Astrocyte of the cerebellum (primary cell): ENCODE measurements at places on chromosomes 7 and 10.
A peak's percentile ranks its signal among the peaks of the same experiment; 100 is the strongest.

DNA sequence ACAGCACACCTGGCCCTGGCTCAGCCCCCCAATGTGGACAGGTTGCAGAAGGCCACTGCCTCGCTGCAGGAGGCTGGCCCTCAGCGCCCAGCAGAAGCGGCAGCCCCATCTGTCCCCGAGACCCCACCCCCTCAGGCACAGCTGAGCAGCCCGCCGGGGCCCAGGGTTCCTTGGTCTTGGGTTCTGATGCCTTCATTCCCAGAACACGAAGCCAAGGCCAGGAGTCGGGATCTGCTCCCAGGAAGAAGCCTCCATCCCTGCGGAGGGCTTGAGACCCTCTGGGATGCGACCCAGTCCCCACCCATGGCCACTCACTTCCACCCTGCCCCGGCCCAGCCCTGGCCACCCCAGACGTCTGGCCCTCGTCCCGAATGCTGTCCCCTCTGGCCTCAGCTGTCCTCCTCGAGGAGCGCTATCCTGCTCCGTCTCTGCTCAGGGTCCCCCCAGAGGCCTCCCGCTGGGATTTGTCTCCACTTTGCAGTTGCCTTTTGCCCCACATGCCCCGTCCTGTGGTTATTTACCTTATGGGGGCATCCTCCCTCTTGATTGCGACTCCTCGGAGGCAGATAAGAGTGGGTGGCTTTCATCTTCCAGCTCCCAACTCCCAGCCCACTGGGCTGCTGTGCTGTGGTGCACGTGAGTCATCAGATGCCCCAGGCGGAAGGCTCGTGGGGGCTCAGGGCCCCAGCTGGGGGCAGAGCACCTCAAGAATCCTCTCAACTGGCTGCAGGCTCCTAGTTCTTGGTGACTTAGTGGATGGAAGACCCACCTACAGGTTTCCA is 97.5 kb downstream of the MKI67 start:
- no peak for DNase-seq

DNA sequence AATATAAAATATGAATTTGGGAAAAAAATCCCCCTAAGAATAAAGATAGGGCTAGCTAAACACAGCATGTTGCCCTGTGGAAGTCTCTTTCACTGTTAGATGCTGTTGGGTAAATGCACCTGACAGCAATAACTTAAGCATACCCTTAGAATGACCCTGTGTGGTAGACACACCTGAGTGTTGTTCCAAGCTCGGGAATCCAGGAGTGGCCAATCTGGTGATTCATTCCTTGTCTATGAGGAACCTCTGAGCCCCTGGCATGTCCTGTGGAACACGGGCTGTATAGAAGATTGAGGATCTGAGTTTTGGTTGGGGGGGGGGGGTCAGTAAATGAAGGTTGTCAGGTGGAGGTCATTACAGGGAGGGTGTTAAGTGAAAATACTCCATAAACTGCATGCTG is 730.0 kb upstream of the IGFBP3 start:
- DNase-seq, result no peak

- no peak for DNase-seq
Observed at GRCh38 chr7:79512261-79512660, 58.8 kb upstream of the MAGI2 start.

DNA sequence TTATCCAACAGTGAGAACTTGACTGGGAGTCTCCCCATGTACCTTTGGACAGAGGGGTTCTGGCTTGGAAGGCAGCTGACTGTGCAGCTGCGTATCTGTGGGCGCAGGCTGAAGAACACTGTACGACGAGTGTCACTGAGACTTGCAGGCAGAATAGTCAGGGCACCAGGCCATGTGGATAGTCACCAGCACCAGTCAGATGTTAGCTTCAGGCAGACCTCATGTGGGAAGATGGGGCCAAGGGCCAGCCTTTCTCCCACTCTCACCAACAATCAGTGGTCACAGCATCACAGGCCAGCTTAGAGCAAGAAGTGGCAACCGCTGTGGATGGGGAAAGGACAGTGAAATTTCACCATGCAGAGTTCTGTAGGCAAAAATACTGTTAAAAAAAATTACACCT is 43.4 kb upstream of the GJD4 start:
- no peak for DNase-seq

- DNase-seq, result no peak
Observed at GRCh38 chr7:15863951-15864625, 177.6 kb upstream of the MEOX2 start.

- no peak for DNase-seq
Observed at GRCh38 chr7:129784783-129785684, 167.7 kb downstream of the UBE2H start.

DNA sequence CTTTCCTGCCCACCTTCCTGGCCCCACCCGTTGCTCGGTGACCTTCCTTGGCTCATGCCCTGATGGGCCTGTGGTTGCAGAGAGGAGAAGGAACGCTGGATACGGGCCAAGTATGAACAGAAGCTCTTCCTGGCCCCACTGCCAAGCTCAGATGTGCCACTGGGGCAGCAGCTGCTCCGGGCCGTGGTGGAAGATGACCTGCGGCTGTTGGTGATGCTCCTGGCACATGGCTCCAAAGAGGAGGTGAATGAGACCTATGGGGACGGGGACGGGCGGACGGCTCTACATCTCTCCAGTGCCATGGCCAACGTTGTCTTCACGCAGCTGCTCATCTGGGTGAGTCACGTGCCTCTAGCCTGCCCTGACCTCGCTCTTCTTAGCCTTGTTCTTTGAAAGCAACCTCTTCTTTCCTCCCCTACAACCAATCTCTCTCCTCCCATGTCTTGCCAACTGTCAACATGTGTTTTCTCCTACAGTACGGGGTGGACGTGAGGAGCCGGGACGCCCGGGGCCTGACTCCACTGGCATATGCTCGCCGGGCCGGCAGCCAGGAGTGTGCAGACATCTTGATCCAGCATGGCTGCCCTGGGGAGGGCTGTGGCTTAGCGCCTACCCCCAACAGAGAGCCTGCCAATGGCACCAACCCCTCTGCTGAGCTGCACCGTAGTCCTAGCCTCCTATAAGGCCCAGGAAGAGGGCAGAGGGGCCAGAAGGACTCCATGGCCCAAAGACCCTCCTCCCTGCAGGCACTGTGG is 24.1 kb downstream of the GBX1 start:
- no peak for DNase-seq

GRCh38 chr7:151637781-151638261 is 118.1 kb upstream of the RHEB start:
- no peak for DNase-seq

DNA sequence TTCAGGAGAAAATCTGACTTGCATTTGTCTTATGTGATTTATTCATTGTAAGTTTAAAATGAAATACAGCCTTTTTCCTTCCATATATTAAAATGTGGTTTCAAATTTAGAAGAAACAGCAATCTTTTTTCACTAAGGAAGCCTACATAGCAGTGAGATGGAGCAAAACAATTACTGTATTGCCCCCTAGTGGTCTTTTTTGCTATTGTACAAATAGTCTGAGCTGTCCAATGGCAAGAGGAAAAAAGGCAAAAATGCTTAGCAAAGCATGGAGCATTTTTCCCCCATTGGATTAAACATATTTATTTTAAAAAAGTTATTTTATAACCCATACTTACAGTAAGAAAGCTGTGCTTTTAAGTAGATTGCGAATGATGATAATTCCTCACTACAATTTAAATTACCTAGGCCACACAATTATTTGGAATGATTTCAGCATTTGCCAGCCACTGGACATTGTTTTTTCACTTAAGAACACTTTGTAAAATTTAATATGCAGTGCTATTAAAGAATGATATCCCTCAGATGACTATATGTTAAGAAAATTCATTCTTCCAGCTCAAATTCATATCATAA is 119.5 kb downstream of the CPED1 start:
- peak; percentile 57 for DNase-seq

DNA sequence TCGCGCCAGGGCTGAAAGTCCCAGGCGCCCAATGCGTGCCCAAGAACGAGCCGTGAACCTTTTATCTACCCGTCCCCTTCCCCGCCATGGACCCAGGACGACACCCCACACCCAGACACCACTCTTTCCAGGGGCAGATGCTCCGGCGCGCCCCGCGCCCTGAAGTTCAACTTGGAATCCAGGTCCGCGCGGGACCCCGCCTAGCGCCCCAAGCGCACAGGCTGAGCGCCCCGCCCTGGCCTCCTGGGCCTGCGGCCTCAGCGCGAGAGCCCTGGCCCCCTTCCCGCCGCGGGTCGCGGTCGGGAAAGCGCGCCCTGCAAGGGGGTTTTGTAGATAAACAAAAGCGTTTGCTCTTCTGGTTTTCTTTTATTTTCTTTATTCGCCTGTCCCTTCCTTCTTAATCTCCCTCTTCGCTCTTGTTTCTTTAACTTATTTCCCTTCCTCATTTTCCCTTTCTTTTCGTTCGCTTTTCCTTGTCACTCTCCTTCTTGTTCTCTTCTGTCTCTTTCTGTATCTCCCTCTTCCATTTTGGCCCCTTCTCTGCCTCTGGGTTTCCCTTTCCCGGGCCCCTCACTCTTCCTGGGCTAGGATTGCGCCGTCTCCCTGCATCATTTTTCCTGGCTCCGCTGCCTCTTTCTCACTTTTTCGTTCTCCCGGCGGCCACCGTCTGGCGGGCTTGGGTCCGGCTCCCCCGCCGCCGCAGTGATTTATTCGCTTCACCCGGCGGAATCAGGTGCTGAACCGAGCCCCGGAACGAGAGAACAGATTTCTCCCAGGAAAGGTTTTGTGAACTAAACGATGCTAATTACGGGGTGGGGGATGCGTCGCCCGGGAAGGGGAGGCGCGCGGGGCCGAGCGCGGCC is 15.3 kb upstream of the PAX2 start:
- no peak for DNase-seq

- DNase-seq, result no peak
Observed at GRCh38 chr7:4486907-4487306, 195.2 kb upstream of the FOXK1 start.

DNA sequence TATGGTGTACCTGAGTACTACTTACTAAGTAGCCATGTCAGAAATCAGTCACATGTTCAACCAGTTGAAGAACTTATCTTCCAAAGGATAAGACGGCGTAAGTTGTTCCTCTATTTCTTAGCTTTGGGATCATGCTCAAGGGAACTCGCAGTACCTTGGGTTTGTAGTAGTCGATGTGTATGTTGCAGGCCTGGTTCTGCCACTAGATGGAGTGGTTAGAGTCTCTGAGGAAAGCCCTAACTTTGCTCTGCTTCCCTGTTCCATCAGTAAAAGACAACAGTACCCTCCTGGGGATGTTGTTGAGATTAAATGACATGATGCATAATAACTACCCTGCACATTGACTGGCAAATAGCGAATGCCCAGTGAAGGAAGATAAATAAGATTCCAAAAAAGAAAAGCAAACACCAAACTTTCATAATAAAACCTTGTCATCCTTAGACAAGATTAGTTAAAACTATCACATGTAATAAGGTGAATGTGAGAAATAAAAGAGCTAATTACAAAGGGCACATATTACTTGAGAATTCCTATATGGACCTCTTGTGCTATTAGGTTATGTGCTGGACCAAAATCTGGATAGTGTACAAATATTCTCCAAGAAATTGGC is 165.9 kb downstream of the ABCA13 start:
- DNase-seq, result peak; percentile 13

DNA sequence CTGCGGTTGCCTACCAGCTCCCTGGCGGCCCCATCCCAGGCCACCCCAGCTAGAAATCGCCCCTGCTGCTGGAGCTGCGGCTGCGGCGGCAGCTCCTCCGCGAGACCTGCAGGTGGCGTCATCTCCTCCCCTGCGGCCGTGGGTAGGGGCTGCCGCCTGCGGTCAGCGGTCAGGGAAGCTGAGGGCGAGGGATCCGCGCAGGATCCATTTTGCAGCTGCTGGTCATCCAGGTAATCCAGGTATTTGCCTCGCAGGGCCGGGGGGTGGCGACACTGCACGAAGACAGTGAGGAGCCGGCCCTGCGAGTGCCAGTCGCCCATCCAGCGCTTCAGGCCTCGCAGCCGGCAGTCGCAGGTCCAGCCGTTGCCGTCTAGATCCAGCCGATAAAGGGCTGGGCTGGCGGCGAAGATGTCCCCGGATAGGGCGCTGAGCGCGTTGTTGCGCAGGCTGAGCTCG is 1.5 kb downstream of the TRIL start:
- DNase-seq, result no peak

GRCh38 chr10:61883371-61884025 is 18.0 kb upstream of the ARID5B start:
- DNase-seq, result no peak

DNA sequence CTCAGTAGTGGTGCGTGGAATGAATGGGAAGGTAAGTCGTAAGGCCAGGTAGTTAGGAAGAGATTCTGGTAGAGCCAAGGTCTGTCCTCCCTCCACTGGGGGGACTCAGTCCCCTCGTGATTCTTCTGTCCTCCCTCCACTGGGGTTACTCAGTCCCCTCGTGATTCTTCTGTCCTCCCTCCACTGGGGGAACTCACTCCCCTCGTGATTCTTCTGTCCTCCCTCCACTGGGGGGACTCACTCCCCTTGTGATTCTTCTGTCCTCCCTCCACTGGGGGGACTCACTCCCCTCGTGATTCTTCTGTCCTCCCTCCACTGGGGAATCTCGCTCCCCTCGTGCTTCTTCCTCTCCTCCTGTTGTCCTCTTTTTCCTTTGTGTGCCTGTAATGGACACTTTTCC is 125.1 kb downstream of the CELF2 start:
- DNase-seq, result no peak

DNA sequence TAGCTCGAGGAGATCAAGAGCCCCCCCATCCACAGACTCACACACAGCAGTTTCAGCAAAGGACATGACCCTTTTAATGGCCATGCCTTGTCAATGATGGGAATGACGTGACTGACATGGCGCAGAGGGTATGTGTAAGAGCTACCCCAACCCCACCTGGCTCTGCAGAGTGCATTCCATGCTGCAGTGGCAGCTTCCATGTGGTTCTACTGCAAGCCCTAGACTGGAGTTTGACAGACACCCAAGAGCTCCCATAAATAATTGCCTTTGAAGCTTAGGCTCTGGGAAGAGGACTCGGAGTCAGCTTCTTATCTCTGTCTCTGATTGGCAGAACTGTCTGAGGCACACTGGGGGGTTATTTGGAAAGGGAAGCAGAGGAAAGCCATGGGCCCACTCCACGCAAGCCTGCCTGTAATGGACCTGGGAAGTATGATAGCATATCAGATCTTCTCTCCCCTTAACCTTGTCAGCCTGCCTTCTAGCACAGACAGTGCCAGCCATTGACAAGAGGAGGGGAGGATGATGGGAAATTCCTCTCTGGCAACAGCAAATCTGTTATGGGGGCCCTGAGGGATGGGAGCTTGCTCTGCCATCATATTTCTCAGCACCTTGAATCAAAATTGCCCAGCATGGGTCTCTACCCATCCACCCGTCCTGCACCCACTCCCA is 478.5 kb upstream of the PODXL start:
- no peak for DNase-seq

DNA sequence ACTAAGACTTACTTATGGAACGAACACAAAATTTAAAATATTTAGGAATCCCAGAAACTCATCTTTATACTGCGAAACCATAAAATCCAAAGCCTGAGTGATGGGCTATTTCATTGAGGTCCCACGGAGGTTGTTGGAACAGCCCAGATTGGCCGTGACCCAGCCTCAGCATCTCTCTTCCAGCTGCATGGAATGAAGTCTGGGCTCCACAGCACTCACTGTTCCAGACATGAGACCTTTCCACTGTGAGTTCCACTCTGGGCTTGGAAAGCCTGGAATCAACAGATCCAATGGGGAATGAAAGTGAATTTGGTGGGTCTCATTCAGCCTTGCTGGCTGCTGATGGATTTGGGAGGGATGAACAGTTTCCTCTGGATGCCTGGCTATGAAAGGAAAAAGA is 184.9 kb downstream of the EMX2 start:
- DNase-seq, result no peak

GRCh38 chr7:41013117-41013516 is 689.8 kb downstream of the INHBA start:
- no peak for DNase-seq
